GM23338 (cell line): ENCODE measurements at places on chromosomes 3 and 15. TPM values are rescaled to one million over a fixed set of nuclear protein-coding genes. Genes with fewer than 3 reads are reported as not detected.

The PRTG gene
- 2.3 and 3.4 TPM in 2 replicates for total RNA-seq

The FOXB1 gene
- 3.1 and 4.7 TPM in 2 replicates for total RNA-seq

GRCh38 chr15:88622605-88622975 is 1.4 kb downstream of the AEN start:
- peaks cover 52% of the 10 kb centered on the region for H3K4me1 ChIP-seq
- H3K36me3 ChIP-seq, result peaks cover 35% of the 10 kb centered on the region
- H3K27ac ChIP-seq, result peak overlapping the region; percentile 87; the same call in 1 of the 2 replicates
- no peaks in the 10 kb centered on the region for H3K27me3 ChIP-seq
- H3K4me3 ChIP-seq, result peak overlapping the region; percentile 100

DNA sequence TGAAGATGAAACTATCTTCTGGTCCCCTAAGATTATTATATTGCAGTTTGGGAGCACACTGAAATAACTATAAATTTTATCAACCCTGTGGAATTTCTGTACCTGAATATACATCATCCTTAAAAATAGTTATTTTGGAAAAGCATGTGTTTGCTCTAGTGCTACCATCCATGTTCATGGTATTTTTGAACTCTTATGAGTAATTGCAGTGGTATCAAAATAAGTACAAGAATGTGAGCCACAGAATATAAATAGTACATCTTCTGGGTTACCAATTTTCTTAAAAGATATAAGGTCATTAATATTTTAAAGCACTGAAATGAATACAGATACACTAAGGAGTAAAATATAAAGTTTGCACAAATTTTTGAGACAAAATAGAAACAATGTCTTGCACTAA is 206.5 kb downstream of the CBLB start:
- no peak for DNase-seq
- H3K4me3 ChIP-seq, result no peak overlapping the region
- H3K27me3 ChIP-seq, result no peaks in the 10 kb centered on the region

DNA sequence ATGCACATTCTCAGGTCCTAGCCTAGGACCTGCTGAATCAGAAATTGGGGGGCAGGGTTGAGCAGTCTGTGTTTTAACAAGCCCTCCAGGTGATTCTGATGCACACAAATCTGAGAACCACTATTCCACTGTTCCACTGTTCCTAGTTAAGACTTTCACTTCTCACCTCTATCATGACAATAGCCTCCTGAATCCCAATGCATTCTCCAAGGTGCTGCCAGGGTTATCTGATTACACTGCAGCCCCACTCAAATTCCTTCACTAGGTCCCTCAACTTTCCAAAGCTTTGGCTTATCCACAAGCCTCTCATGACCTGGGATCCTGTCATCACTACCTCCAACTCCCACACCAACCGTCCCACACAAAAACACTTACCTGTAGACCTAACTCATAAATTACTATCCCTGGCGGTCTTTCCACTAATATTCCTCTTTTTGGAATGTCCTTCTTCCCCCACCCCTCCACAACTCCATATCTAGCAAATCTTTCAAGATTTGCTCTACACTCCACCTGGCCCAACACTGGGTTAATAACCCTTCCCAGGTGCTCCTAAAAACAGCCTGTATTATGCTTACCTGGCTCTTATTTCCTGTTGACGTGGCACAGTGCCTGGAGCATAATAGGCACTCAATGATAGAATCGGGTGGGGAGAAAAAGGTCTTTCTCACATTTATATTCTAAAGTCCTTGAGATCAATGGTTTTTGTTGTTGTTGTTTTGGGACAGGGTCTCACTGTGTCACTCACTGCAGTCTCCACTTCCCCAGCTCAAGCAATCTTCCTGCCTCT is 27.2 kb downstream of the TBL1XR1 start:
- DNase-seq, result peak; percentile 46
- peak overlapping the region; percentile 66 for H3K27ac ChIP-seq
- H3K4me3 ChIP-seq, result 0 out of 2 replicates have a peak overlapping the region, but pooled peaks have one; percentile 35
- H3K4me1 ChIP-seq, result peaks cover 53% of the 10 kb centered on the region
